Stimulated activated CD8-positive, alpha-beta memory T cell treated with anti-CD3 and anti-CD28 coated beads, Interleukin-7, amount 100 ng/mL, for 1 hour (primary cell): ENCODE measurements at places on chromosomes 1 and 21.

DNA sequence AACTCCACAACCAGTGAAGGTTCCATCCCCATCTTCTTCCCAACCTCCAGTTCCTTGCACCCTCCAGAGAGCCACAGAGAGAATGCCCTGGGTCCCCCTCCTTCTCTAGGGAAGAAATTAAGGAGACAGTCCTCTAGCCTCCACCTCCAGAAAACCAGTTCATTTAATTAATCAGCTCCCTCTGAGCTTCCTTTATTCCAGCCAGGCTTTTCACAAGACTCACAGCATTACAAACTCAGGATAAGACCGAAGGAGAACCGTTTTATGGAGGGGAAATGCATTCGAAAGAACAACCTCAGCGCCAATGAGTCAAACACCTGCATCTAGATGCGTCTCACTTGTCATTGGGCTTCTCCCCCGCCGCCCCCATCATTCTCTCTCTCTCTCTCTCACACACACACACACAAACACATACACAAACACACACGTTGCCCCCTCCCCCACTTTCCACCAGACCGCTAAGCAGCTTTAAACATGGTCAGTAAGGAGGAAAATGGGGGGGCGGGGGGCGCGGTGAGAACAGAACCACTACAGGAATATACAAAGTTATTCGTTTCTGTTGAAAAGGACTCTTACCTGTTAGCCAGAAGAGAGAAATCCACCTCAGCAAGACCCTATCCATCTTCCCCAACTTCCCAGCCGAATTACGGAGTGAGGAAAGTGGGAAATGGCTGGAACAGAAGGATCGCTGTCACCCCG is 544 bp downstream of the ILDR2 start:
- no peak for DNase-seq

GRCh38 chr21:42737951-42738590 is 84.7 kb downstream of the PDE9A start:
- no peak for DNase-seq

DNA sequence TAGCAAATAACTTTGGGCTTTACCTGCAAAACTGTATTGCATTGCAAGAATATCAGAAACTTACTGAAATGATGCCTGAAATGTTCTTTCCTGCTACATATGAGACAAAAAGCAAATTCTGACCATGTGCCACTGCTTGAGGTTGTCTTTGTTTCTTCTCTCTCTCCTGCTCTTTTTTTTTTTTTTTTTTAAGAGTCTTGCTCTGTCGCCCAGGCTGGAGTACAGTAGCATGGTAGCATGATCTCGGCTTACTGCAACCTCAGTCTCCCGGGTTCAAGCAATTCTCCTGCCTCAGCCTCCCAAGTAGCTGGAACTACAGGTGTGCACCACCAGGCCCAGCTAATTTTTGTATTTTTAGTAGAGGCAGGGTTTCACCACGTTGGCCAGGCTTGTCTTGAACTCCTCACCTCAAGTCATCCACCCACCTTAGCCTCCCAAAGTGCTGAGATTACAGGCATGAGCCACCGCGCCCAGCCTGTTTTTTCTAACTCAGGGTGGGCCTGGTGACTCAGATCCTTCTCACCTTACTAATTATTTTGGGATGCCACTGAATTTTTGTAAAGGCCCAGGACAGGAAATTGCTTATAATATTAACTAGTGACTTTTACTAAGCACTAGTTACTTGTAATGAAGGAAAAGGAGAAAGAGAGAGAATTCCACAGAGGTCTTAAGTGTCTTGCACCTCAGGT is 35.9 kb downstream of the DNASE2B start:
- no peak for DNase-seq

- DNase-seq = no peak
Observed at GRCh38 chr1:43431676-43432075, 22.1 kb downstream of the HYI start.

GRCh38 chr1:227543283-227544066 is 19.9 kb upstream of the ZNF678 start:
- DNase-seq = no peak

DNA sequence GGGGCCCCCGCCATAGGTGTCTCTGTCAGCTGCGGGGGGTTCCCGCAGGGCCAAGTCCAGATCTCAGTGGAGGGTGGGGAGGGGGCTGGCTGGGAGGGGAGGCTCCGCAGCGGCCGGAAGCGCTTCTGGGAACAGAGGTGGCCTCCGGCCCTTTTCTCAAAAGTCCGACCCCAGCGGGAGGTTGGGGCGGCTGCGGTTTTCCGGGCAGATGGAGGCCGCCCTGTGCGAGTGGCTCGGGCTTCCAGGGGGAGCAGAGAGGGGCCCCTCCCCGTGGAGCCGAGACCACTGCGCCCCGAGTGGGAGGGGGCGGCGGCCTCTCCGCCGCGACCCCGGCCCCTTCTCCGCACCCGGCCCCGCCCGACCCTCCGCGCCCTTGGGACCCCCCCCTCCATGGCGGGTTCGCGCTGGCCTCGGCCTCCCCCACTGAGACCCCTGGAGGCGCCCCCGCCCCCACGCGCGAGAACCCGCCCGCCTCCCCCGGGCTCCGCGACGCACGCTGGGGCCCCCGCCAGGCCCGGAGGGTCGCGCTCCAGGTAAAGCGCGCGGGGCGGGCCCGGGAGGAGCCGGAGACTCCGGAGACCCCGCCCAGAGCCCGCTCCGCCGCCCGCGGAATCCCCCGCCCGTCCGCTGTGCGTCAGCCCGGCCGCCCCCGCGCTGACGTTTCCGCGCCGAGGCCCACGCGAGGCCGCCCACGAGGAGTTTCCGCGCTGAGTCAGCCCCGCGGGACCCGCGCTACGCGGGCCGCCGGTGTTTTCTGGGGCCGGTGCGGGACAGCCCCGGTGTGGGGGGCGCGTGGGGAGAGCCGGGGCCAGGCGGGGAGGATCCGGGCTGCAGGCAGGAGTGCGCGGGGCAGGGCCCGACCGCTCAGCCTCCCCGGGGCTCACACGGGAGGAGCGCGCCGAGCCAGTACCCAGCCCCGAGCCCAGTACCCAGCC is 5.2 kb downstream of the TNFRSF18 start:
- DNase-seq = peak; percentile 75

- DNase-seq = no peak
Observed at GRCh38 chr1:28971980-28972771, 57.8 kb downstream of the EPB41 start.

GRCh38 chr21:31974454-31974985 is 101.7 kb downstream of the HUNK start:
- DNase-seq = no peak

DNA sequence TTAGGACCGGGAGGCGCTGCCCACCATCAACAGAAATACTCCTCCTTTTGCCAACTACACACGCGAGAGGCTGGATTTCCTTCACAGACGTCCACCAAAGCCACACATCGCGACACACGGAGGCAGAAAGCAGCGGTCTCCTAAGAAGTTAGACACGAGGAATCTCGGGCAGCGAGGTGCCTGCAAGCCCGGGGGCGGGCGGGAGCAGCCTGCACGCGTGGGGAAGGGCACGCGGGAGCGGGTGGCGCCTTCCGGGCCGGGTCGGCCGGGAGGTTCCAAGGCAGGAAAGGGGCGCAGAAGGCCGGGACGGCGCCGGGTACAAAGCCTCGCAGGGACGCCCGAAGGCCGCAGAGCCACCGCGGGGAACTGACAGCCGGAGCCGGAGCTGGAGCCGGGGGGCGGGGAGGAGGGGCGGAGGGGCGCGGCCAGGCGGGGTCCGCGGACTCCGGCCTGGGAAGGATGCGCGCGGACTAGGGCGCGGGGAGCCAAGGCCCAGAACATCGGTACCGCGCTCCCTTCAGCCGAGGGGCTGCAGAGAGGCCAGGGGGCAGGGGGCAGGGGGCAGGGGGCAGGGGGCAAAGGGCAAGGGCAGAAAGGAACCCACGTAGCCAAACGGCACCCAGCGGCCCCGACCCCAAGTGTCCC is 722 bp downstream of the NPHP4 start:
- no peak for DNase-seq

- DNase-seq = no peak
Observed at GRCh38 chr1:230104395-230105244, 37.6 kb downstream of the GALNT2 start.

DNA sequence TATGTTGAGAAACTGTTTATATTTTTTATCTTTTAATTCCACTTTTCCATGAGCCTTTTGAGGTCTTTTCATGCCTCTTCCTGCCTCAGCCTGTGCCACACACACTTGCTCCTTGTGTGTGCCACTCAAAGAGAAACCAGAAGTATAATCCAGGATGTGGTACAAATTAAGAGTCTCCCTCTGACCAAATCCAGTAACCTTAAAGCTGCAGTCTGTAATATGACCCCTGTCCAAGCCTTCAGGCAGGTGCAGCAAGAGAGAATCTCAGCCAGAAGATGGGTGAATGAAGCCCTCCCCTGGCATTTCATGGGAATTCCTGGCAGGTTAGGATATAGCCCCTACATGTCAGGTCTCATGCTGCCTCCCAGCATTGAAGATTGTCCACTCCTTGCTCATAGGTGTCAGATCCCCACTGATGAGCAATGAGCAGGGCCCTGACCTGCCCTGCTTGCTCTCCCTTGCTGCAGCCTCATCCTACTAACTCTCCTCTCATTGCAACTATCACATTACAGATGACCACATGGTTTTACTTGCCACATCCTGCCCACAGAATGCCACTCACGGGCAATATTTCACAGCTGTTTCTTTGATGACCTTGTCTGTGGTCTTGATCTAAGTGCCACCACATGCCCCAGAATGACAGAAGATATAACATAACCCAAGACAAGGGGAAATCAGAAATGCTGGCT is 169.3 kb downstream of the SEC16B start:
- no peak for DNase-seq

GRCh38 chr1:176177764-176178163 is 29.3 kb downstream of the COP1 start:
- no peak for DNase-seq

GRCh38 chr1:7582460-7582972 is 188.6 kb upstream of the VAMP3 start:
- DNase-seq = no peak

GRCh38 chr1:29620631-29621030 is 384.3 kb downstream of the PTPRU start:
- DNase-seq = no peak

DNA sequence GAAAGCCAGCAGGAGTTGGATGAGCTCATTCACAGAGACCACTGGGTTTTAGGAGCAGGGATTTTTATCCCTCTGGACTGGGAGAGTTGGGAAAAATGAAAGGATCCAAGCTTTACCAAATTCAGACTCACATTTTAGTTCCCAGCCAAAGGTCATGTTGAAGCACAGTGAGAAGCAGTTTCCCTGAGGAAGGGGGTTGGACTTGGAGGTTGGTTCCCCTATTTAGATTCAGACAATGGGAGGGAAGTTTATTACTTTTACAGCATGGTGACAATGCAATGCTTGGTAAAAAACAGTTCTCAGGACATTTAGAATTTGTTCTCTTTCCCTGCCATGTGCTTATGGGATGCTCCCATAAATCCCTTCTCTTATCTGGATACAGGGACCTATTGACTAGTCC is 57.3 kb upstream of the ZNF648 start:
- no peak for DNase-seq

DNA sequence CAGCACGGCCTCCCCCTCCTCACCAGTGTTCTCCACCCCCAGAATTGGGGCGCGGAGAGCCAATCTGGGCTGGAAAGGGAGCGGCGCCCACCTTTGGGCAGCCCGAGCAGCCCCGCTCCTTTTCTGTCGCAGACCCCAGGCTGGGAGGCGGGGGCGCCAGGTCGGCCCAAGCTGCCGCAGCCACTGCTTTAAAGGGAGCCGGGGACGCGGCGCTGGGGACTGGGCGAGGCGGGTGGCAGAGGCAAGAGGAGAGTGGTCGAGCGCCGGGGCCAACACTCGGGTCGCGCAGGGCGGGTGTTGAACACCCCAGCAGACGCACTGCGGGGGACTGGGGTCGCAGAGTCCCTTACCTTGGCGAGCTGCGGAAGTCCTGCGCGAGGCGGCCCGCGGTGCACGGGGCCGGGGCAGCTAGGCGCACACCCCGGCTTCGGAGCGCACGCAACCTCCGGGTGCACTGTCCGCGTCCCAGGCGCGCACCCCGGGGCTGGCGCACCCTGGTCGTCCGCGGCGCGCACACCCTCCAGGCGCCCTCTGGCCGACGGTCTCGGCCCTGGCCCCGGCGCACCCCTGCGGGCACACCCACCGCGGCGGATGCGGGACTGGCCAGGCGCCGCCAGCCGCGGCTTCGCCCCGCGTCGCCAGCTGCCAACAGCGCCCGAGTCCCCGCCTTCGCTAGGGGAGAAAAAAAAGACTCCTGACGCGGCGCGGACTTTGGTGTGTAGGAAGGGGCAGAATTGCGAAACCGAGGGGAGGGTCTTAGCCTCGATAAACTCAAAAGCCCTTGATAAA is at the start of gene KANK4:
Gene KANK4, minus strand, starts transcription at position 679 of the 789 bp plus-strand sequence. CDS start 37,870 bp downstream, outside the sequence.
- DNase-seq = no peak
